CD4-positive, alpha-beta T cell treated with Interleukin-4 for 4 hours (primary cell): ENCODE measurements at places on chromosomes 1 and 21.
A peak's percentile ranks its signal among the peaks of the same experiment; 100 is the strongest.

- DNase-seq = no peak
Observed at GRCh38 chr1:38744452-38745350, 114.9 kb downstream of the RRAGC start.

DNA sequence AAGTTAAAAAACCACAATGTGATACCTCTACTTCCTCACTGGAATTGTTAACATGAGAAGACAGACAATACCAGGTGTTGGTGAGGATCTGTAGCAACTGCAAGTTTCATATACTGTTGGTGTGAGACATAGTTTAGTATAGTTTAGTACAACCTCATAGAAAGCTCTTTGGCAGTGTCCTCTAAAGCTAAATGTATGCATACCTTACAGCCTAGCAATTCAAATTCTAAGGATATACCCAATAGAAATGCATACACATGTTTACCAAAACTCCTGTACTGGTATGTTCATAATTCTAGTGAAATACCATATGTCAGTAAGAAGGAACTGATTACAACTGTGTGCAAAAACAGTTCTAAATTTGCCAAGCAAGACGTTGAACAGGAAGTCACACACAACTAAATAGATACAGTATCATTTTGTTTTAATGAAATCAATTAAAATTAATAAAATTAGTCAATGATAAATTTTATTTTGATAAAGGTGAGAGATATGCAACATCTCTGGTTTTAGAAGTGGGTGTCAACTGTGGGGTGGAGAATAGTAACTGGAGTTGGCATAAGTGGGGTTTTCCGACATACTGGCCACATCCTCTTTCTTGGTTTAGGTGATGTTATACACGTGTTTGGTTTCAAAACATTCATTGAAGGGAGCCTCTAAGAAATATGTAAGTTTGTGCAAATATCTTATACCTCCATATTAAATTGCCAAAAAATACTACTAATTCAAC lies 450.7 kb downstream of the PTPRC start:
- DNase-seq = peak; percentile 70

GRCh38 chr1:172554915-172555314 lies 22.0 kb downstream of the SUCO start:
- DNase-seq = no peak

GRCh38 chr1:225995919-225996864 lies 3.0 kb downstream of the SDE2 start:
- no peak for DNase-seq

DNA sequence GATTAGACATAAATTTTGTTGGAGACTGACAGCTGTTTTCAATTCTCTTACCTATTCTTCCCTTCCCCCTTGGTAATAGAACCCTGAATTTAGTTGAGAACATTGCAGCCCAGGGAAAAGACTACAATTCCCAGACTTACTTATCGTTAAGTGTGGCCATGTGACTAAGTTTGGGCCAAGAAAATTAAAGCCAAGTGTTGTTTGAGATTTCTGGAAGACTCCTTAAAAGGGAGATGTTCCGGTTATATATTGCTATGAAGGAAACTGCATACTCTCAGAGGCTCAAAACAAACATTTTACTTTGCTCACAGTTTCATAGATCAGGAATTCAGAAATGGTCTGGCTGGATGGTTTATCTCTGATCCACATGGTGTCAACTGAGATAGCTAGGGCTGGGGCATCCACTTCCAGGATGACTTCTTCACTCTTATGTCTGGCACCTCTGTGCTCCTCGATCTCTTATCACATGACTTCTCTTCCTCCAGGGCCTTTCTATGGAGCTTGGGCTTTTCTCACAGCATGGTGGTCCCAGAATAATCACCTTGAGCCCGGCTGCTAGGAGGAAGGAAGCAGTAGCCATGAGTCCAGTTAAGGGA lies 22.4 kb upstream of the CD34 start:
- no peak for DNase-seq

- no peak for DNase-seq
Observed at GRCh38 chr1:76938304-76938703, 71.0 kb downstream of the ST6GALNAC5 start.

- no peak for DNase-seq
Observed at GRCh38 chr1:186872291-186872690, 43.5 kb downstream of the PLA2G4A start.

- DNase-seq = no peak
Observed at GRCh38 chr21:33123374-33124123, 53.6 kb downstream of the OLIG1 start.

DNA sequence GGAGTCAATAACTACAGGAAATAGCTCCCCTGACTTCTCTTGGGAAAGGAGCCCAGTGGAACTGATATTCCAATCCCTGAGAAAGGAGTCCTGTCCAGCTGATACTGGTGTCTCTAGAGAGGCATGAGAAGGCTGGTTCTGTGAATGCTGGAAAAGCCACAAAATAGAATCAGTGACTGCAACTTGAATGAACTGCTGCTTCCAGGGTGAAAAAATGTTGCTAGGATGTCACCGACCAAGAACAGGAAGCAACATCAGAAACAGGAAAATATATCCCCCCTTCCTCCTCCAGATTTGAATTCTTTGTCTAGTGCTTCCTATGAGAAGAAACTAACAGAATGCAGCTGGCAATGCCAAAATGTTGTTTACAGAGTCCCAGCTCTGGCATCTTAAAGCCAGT lies 269.3 kb upstream of the LYPLAL1 start:
- no peak for DNase-seq

DNA sequence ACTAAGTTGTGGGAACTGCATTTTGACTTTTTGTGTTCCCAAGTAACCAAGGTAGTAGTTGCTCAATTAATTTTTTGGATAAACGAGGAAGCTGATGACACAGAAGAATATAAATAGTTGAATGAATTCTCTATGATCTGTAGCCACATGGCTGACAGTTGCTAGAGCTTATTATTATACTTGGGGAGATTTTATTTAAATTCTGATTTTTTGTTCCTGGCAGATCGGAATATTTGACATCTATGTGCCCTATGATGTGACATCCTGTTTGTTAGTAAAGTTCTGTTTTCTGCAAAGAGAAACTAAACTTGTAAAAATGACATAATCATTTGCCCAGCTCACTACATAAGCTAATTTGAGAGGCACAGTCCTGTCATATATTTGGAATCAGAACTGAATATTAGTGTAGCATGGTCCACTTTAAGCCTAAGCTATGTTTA lies 9.7 kb upstream of the LYST start:
- peak; percentile 53 for DNase-seq

GRCh38 chr1:236545621-236546169 lies 21.9 kb downstream of the LGALS8 start:
- DNase-seq = peak; percentile 24

DNA sequence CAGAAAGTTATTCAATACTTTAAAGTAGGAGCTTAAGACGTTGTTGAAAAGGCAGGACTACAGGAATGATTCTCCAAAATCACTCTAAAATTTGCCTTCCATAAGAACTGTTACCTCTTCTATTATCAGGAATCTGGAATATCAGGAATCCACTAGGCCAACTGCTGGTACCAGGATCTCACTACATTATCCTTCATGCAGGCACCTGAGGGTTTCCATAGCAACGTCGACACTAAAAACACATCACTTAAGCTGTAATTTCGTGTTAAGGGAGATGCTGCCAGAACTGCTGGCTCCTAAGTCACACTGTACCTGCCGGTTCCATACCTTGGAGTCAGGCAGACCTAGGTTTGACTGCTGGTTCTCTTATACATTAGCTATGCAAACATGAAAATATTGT lies 139.7 kb upstream of the C1orf87 start:
- DNase-seq = no peak

DNA sequence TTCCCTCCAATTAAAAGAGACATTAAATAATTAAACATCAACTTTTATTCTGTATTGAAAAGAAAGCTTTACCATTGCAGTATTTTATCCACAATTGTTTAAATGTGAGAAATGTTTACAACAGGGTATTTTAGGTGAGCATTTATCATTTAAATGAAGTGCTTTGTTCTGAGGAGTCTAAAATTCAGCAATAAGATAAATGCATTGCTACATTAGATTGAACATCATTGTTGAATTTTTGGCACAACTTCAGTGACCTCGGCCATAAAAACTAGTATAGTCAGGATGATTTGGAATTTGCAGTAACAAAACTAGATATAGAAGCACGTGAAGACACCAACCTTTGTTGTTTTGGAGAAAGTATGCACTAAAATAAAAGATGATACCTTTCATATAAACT lies 692.9 kb downstream of the USP25 start:
- no peak for DNase-seq

DNA sequence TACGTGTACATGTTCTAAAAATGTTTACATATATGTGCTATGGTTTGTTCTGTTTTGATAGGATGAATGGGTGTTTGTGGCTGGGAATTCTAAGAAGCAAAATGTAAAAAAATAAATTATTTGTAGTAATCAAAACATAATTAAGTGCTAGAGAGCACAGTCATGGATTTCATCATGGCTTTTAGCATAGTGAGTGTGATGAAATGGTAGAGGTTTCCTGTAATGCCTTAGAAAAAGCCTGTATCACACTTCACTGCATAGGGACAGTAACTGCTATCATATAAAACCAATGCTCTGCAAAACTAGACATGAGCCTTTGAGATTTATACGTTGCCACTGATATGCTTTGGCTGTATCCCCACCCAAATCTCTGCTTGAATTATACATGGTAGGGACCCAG lies 99.8 kb downstream of the PTGER3 start:
- no peak for DNase-seq

- DNase-seq = no peak
Observed at GRCh38 chr1:221886743-221887414, 145.0 kb upstream of the DUSP10 start.

GRCh38 chr1:56916630-56917029 lies 49.2 kb downstream of the C8B start:
- DNase-seq = no peak

- no peak for DNase-seq
Observed at GRCh38 chr1:150720703-150721102, at the start of gene HORMAD1. Gene HORMAD1 (minus strand): TSS chr1:150720895. CDS start chr1:150719505, 1,390 bp downstream.
